Nasal cavity respiratory epithelium epithelial cell of viscerocranial mucosa (primary cell): ENCODE measurements at places on chromosomes 3 and 15. TPM values are rescaled to one million over a fixed set of nuclear protein-coding genes. Genes with fewer than 3 reads are reported as not detected.

CEP63 gene
- total RNA-seq: 24.9 and 26.7 TPM in 2 replicates

CCDC54 gene
- not detected in 2 replicates for total RNA-seq

IVD gene
- 21.5 and 21.9 TPM in 2 replicates for total RNA-seq

SLCO2A1 gene
- total RNA-seq: under 0.01 TPM in 2 replicates

HCN4 gene
- not detected in 2 replicates for total RNA-seq

ACKR2 gene
- 0.68 and 1.6 TPM in 2 replicates for total RNA-seq

CATSPER2 gene
- 1.4 and 6.7 TPM in 2 replicates for total RNA-seq

SKOR1 gene
- under 0.01 and 0.14 TPM in 2 replicates for total RNA-seq

SERINC4 gene
- total RNA-seq: 0.07 TPM in 1 of 2 replicates, not detected in the other

SLC28A1 gene
- not detected in 2 replicates for total RNA-seq

SLC9C1 gene
- 0.21 TPM in 1 of 2 replicates, not detected in the other for total RNA-seq

BDH1 gene
- total RNA-seq: 13.4 and 15.0 TPM in 2 replicates

DRD3 gene
- not detected in 2 replicates for total RNA-seq

SLC6A20 gene
- 0.14 and 0.34 TPM in 2 replicates for total RNA-seq

DLL4 gene
- total RNA-seq: under 0.01 and 0.07 TPM in 2 replicates

TRH gene
- total RNA-seq: not detected in 2 replicates

ZIC1 gene
- total RNA-seq: not detected in 2 replicates

COL6A6 gene
- not detected in 2 replicates for total RNA-seq

GOLGA6D gene
- total RNA-seq: under 0.01 TPM in 1 of 2 replicates, not detected in the other

MLF1 gene
- 8.9 and 9.5 TPM in 2 replicates for total RNA-seq

COL6A5 gene
- total RNA-seq: not detected in 2 replicates

NTRK3 gene
- not detected in 2 replicates for total RNA-seq

MST1R gene
- 21.9 and 24.4 TPM in 2 replicates for total RNA-seq
